ENCODE measurements at places on chromosomes 2 and 18.

GRCh38 chr18:51211552-51211951 lies 14.1 kb upstream of the MEX3C start:
- ATAC-seq, result peak; percentile 85

- no peak for ATAC-seq
Measured at GRCh38 chr2:221649051-221649775, 77.1 kb upstream of the EPHA4 start.

DNA sequence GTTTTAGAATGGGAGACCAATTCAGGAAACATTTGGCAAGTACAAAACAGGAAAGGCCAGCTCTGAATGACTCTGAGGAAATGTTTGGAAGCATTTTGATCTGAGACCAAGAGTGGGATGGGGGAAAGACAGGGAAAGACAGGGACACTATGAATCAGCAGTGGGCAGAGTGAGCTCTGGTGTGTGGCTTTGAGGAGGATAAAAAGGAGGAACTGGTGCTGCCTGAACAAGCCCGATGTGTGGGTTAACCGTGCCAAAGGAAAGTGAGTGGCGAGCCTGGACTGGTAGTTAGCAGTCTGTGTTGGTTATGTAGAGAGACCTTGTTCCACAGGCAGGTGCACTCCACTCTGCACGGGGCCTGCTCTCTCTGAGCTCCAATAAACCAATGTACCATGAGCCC lies 5.3 kb downstream of the MFSD6 start:
- ATAC-seq, result peak; percentile 25

DNA sequence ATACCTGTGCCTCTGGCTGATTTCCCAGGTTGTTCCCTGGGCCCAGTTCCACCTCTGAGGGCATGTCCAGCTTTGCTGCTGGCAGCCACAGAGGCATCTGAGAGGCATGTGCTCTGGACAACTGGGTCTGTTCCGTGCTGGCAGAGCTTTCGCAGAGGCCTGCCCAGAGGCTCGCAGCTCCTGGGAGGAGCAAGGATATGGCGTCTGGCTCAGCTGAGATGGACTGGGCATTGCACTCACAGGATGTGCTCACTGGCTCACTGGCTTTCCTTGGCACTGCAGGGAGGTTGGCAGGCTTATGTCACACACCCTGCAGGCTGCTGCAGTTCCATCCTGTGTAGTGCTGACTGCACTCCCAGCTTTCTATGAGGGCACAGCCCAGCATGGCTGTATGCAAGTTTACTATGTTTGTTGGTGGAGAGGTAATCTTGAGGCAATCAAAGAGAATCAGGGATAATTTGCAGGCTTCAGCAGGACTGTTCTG lies 172.3 kb downstream of the PRKCE start:
- no peak for ATAC-seq

DNA sequence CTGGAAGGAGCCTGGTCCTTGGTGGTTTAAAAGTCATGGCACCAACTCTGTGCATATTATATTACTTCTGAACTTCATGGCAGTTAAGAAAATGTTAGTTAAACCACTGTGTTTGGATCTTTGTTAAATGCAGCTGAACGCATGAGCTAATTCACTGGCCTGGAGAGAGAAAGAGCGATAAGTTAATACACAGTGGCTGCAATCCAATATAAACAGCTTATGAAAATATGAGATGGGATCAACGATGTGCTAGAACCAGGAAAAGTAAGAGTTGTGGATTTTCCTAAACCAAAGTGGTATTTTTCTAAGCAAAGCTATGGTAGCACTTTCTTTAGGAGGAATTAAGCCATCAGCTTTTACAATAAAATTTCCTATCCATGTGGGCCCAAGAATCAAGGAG lies 326.7 kb downstream of the MTX2 start:
- no peak for ATAC-seq

- no peak for ATAC-seq
Measured at GRCh38 chr2:155905657-155906056, 426.9 kb downstream of the NR4A2 start.

DNA sequence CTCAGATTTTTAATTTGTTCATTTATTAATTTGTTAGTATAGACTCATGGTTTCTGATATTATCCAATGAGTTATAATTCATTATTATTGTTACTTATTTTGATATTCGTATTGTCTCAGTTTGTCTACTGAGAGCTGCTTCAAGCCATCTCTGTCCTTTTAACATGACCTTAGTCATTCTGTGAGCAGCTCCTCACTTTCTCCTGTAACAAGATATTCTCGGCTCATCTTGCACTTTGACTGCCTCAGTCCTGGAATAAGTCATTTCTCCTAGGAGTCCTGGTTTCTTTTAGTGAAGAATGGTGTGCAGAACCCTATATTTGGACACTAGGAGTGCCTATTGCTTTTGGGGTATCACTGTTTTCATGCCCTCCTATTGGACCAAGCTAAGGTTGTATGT lies 13.2 kb downstream of the ASB1 start:
- ATAC-seq, result no peak

- ATAC-seq, result peak; percentile 48
Measured at GRCh38 chr2:11203480-11203879, 48.2 kb downstream of the SLC66A3 start.

DNA sequence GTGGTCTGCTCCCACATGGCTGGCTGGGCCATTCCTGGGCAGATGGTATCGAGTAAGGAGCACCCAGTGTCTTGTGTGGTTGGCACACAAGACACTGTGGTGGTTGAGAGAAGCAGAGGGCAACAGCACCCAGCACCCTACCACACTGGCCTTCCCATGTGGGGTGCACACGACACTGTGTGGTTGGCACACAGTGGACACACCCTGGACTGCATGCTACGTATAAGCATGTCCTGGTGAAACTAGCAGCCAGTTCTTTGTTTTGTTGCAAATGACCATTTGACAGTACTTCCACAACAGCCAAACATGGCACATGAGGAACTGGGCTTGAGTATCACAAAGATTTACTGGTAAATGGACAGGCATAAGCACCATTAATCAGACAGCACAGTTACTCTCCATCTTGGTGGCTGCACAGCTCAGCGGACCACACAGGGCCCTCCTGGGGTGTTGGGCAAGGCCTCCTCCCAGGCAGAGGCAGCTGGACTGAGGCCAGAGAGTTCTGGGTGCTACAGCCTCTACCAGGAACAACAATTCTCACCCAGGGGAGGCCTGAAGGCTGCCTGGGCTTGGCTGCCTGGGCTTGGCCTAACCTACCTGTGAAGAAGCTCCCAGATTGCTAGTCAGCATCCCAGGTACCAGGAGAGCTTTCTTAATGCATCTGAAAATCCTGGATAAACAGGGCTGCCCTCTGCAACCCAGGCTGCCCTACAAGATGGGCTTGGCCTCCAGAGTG lies 59.3 kb upstream of the ALPP start:
- no peak for ATAC-seq

- no peak for ATAC-seq
Measured at GRCh38 chr2:84924173-84925106, 19.0 kb downstream of the TMSB10 start.

Measured in stimulated activated memory B cell treated with anti-CD40 and anti-IgM and Interleukin-4, amounts not matched to agents 10 μg/mL and 1 μg/mL and 100 μg/mL, for 72 hours (primary cell).